ENCODE measurements at places on chromosomes 7 and 10.

DNA sequence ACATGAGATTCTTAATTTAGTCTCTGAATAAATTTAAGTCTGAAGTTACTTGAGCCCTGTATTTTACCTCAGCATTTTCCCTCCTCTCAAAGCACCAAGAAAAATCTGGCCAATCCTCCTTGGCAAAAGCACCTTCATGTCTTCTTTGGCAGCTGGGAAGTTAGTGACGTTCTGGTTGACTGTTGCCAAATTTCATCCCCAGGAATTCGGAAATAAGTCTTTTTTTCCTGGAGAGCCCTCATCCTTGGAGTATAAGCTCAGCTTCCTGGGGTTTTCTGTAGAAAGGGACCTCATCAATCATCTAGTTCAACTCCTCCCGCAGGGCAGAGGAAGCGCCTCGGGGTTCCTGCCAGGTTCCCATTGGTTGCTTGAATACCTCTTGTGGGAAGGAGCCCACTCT is 377.6 kb downstream of the PHTF2 start:
- no peak for DNase-seq

GRCh38 chr10:127720142-127720541 is 16.8 kb upstream of the FOXI2 start:
- no peak for DNase-seq

- no peak for DNase-seq
These were observed 51.8 kb downstream of the ARHGAP12 start for GRCh38 chr10:31876652-31877352.

DNA sequence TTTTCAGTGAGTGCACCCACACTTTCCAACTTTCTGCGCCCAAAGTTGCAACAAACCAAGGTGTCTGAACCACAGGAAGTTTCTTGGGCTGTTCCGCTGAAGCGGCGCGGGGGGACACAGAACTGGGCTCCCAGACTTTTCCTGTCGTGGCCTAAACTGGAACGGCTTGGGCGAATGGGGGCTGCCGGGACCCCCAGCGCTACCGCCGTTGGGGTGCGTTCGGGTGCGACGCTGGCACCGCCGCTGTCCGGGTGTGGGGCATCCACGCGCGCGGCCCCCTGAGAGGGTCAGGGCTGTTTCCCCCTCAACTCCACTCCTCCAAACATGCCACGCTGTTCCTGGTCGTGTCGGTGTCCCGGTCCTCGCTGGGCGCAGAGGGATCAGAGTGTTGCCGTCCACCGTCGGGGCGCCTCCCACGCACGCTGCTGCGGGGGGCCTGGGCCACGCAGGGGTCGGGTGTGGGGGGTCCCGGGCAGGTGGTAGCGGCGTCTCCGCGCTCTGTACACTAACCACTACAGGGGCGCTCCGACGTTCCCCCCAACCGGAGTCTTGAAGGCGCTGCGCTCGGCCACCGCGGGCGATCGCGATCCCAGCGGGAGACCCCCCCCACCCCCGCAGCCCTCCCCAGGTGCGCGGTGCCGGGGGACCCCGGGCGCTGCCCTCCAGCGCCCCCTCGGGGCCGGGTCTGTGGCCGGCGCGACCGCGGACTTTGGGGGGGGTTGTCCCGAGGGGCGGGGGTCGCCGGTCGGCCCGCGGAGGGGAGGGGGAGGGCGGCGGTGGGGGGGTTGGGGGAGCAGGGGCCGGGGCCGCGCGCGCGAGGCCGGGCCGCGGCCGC is 2.2 kb upstream of the CUX1 start:
- DNase-seq, result no peak

DNA sequence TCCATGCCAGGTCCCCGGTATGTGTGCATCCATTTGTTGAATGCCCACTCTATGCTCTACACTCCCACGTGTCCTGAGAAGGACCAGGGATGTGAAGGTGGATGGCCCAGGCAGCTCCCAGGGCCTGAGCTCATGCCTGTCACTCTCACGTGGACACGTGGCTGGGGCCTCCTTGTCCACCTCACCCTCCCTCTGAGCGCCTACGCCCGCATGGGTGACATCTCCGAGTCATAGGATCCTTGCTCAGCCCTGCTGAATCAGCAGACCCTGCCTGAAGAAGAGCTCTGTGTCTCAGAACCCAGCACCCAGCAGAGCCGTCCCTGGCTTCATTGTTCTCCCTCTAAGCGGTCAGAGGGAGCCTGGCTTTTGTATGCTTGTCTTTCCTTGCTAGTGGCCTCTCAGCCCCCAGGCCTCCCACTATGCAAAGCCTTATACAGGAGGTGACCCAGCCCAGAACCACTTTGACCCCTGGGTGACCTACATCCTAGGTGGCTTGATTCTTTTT is 107.9 kb upstream of the PPIF start:
- DNase-seq, result no peak

GRCh38 chr10:80204677-80205476 is 460 bp downstream of the ANXA11 start:
- no peak for DNase-seq

GRCh38 chr7:36003343-36003742 is 149.7 kb upstream of the EEPD1 start:
- DNase-seq, result no peak

GRCh38 chr10:43648398-43649184 is at the start of gene ZNF32:
Gene ZNF32 (minus strand): TSS chr10:43648881. CDS start chr10:43646133, 2,748 bp downstream.
- peak; percentile 34 for DNase-seq

GRCh38 chr7:76358011-76358480 is 745 bp downstream of the YWHAG start:
- DNase-seq, result no peak

GRCh38 chr7:123660514-123661354 is 5.1 kb downstream of the LMOD2 start:
- DNase-seq, result no peak

- DNase-seq, result no peak
These were observed 251.5 kb downstream of the DOCK4 start for GRCh38 chr7:111954474-111955381.

DNA sequence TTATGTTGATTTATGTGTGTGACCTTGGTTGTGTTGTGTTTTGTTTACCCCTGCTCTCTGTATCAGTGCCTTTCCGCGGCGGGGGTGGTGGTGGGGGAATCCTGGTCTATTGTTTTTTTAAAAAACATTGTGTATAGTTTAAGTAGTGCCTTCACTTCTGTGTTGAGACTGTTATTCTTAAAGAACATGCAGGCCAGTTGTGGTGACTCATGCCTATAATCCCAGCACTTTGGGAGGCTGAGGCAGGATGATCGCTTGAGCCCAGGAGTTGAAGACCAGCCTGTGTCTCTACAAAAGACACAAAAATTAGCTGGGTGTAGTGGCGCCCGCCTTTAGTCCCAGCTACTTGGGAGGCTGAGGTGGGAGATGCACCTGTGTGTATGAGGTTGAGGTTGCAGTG is 429.0 kb upstream of the LRGUK start:
- DNase-seq, result no peak

DNA sequence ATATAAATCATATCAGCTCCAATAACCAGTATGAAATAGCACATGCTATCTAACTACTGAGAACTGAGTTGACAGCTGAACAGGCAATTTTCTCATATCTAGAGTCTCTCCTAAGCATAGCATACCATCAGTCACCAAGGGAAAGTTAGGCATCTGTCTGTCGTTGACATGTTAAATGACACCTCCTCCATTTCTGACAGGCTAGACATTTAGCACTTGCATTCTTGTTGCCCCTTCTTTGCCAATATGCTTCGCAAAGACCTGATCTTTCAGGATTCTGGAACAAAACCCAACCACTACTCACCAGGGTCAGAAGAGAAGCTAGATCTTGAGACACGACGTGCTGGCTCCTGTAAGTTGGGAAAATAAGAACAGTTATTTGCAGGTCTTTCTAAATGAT is 10.0 kb downstream of the MKI67 start:
- DNase-seq, result no peak

- DNase-seq, result no peak
These were observed 153.4 kb upstream of the LANCL2 start for GRCh38 chr7:55211726-55212125.

GRCh38 chr7:94304878-94305277 is 89.8 kb upstream of the COL1A2 start:
- no peak for DNase-seq

DNA sequence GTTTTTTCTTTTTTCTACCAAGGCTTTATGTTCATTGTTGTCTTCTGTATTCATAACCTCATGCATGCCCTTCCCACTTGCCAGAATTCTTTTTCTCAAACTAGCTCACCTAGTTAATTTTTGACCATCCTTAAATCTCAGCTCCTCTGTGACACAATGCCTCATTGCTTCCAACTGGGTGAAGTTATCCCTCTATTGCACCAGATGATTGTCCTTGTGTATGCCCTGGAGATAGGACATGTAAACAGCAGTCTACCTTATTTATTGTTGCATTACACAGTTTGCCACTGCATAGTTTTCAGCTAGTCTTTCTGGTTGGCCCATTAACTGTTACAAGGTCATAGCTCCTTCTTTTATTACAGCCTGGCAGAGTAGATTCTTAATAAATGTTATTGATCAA is 763.1 kb upstream of the COBL start:
- DNase-seq, result no peak

DNA sequence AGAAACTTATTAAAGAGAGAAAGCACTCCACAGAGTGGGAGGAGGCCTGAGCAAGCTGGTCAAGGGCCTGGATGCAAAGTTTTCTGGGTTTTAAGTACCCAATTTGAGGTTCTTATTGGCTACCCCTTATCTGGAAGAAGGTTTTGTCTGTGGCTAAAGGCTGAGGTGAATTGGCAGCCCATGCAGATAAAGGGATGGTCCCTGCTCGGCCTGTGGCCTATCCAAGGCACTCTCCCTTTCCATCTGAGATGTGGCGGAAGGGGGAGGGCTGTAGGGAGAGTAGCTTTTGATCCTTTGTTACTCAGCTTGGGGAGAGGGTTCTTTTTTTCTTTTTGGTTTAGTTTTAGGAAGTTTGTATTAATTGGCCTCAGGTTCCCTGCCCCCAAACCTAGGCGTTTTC is 465.1 kb downstream of the ATRNL1 start:
- DNase-seq, result no peak

GRCh38 chr7:149880638-149881311 is 7.0 kb downstream of the ATP6V0E2 start:
- DNase-seq, result no peak

GRCh38 chr7:6636741-6637543 is at the start of gene ZNF316:
Gene ZNF316 (plus strand): TSS chr7:6637318. CDS start chr7:6642410, 5,092 bp downstream.
- DNase-seq, result no peak

DNA sequence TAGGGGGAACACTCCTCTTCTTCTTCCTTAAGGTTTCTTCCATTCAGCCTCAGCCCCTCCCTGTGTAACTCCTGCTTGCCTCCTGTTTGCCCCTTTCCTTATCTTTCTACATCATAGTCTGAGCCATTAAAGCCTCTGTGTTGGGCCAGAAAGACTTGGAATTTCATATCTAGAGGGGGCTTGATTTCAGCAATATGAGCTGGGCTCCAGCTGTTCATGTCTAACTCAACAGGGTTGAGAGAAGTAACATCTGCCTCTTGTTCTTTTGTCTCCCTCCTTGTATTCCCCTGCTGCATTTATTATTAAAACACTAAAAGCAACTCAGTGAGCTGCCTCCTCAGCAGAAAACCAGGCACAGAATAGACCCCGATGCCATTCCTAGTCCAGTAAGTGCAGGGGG is 17.6 kb downstream of the SEC24C start:
- DNase-seq, result no peak

DNA sequence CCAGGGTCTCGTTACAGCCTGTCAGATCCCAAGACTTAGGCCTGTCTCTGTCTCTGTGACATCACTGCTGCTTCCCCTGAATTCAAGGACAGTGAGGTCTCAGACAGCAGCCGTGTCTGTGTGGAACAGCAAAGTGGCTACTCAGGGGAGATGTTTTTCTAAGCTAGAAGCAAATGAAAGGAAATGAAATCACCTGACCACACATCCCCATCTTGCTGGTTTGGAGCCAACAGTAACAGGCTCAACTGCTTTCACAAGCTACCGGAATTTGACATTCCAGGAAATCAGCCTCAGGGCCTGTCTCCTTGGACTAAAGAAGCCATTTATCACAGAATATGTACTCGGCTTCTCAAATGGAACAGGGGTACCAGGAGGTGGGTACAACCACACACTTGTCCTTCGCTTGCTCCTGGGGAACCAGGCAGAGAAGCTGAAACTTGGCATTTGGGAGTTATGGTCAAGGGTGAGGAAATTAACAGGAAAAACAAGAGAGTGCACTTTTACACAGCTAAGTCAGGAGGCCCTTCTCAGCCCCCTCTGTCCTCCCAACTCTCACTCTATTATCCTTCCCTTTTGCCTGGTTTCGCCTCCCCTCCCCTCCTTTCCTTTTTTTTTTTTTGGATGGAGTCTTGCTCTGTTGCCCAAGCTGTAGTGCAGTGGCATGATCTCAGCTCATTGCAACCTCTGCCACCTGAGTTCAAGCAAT is 73.2 kb downstream of the SPDYE5 start:
- DNase-seq, result no peak

DNA sequence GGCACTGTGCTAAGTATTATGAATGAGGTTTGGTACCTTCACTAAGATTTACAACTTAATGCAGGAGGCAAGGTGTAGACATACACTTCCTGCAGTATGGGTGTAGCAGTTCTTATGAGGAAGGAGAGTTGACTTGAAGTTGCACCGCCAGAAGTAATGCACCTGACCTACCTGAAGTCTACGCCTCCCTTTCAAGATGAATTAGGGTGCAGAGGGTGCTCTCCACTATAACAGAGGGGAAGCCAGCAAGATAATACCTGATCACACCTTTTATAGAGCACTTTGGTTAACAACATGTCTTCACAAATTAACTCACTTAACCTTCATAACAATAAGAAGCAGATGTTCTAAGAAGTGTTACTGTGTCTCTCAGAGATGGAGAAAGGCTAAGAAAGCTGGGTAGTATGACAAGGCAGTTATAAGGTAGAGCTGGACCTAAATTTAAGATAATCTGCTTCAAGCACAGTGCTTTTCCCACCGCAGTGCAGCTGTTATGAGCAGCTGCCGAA is 552 bp upstream of the RAB18 start:
- no peak for DNase-seq

DNA sequence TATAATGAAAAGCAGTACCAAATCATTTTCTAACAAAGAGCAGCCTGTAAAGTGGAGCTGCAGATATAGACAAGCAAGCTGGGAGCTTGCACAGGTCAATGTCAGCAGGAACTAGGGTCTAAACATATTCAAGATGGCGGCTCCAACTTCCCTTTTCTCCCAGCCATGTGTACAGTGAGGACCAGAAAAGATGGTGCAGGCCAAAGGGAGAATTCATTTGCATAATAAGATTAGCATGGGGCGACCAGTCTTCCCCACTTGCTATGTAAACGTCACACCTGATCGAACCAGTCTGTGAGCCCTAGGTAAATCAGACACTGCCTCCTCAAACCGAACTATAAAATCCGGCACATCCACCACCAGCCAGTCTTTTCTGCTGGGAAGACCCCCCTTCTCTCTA is 4.4 kb upstream of the RAPGEF5 start:
- no peak for DNase-seq
